Cardiac septum (tissue), 1 donor: ENCODE measurements at places on chromosomes 7 and 10. TPM values are rescaled to one million over a fixed set of nuclear protein-coding genes. Genes with fewer than 3 reads are reported as not detected.
A peak's percentile ranks its signal among the peaks of the same experiment; 100 is the strongest.

MIOS gene
- 24.9 TPM for total RNA-seq

KCP gene
- 0.35 TPM for total RNA-seq

DNA sequence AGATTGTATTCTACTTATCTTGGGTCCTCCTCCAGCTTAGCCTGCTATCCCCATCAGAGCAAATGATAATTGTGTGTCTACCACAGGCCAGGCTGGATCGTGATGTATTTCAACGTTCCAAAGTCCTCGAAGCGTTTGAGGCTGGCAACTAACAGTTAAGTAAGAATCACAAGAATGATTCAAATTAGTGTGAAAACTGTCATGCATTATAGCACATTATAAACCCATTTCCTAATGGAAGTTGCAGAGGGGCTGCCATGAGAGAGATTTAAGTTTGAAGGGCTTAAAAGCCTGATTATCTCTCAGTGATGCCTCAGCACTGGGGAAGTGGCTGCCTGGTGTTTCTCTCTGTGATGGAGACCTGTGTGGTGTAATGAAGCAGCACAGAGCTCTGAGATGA, 119.1 kb downstream of the FRMD4A start:
- no peak for DNase-seq

GRCh38 chr10:115932099-115932498, 340.9 kb downstream of the GFRA1 start:
- DNase-seq: no peak

STEAP4 gene
- total RNA-seq: 19.9 TPM

DNA sequence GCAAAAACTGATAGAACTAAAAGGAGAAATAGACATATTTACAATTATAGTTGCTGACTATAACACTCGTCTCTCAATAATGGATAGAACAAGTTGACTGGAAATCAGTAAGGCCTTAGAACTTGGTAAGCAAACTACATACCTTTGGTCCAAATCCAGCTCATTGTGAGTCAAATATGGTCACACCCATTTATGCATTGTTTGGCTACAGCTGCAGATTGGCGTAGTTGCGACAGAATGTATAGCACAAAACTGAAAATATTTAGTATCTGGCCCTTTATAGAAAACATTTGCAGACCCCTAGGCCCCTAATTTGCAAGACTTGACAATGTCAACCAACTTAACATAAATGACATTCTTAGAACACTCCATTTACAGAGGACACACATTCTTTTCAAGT, 103.6 kb upstream of the EGR2 start:
- no peak for DNase-seq

DLX6 gene
- total RNA-seq: not detected

DNA sequence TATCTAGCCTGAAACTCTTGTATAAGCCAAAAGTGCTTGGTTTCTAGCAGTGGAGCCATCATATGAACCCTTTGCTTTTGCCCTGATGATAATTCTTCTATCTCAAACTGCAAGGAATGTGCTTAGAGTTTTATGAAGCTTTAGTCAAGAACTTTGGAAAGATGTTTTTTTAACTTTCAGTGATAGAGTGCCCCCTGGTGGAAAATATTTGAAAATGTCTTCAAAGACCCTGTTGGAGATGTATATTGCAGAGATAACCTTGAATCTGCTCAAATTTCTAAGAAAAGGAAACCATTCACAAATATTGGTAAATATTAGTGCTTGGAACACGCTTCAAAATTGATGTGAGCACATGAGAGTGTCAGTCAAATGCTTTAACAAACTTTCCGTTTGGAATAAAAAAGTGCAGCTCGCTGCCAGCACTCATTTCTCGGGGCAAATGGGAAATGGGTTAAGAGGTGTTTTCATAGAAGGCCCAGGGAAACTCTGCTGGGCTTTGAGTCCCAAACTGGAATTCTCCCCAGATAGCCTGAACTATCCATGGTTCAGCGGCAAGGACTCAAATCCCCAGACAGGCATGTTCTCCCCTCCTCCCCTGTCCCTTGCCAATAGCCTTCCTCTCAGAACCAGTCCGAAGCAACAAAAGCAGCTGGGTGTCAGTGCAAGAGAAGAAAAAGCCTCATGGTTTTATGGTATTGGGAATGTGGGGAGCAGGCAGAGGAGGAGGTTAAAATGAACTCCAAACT, 129.3 kb downstream of the MYOF start:
- DNase-seq: no peak

TLL2 gene
- total RNA-seq: 3.8 TPM

GRCh38 chr7:86929293-86930109, 130.0 kb downstream of the ELAPOR2 start:
- DNase-seq: no peak

DNA sequence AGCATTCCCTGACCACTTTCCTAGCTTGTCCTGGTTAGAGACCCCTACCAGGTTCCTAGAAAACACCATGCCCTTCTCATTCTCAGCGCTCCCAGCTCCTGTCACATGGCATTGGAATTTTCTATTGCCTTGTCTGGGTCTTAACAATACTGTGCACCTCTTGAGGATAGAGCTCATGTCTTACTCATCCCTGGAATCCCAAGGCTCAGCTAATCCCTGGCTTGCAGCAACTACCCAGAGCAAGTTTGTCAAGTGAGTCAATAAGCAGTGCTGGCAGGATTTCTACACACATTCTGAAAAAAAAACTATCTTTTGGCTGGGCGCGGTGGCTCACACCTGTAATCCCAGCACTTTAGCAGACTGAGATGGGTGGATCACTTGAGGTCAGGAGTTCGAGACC, 11.7 kb upstream of the PRDX3 start:
- DNase-seq: no peak

DNA sequence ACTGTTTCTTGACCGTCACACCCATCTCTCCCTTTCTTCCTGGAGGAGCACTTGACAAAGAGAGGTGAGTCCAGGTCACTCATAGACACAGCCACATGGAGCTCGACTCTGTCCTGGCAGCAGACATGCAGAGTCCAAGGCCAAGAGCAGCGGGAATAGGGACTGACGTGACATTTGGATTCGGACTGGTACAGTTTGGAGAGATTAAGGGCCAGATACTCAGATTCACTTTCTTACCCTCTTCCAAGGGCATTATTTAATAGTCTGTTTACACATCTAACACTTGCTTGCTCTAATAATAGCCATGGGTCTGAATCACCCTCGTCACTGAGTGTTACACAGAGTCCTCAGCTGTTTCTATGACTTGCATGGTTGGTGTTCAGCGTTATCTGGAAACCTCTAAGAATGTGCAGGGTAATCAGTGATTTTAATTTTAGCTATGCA, 39.2 kb upstream of the OTUD1 start:
- peak; percentile 79 for DNase-seq

DNA sequence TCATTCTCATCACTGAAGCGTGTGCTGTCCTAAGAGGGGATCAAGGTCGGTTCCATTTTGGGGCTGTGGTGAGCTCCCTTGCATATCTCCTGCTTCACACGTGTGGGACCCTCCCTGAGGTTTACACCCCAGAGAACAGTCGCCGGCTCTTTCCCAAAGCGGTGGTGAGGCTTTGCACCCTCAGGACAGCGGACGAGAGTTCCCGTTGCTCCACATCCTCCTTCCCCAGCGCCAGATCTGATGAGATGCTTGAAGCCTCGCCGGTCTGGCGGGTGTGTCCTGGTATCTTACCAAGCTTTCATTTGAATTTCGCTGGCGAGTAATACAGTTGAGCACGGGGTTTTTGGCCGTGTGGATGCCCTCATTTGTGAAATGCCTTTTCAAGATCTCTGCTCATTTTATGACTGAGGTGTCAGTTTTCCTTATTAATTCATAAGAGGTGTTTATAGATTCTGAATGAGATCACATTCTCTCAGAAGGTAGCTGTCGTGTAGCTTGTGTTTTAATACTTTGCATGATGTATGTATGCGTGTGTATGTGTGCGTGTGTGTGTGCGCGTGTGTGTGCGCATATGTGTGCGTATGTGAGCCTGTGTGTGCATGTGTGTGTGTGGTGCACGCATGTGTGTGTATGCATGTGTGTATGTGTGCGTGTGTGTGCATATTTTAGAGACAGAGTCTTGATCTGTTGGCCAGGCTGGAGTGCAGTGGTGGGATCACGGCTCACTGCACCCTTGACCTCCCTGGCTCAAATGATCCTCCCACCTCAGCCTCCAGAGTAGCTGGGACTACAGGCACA, 30.7 kb downstream of the ELFN1 start:
- DNase-seq: peak; percentile 53

CBX3 gene
- total RNA-seq: 66.8 TPM

DOCK1 gene
- 31.2 TPM for total RNA-seq

NRAP gene
- 1,029 TPM for total RNA-seq

DNA sequence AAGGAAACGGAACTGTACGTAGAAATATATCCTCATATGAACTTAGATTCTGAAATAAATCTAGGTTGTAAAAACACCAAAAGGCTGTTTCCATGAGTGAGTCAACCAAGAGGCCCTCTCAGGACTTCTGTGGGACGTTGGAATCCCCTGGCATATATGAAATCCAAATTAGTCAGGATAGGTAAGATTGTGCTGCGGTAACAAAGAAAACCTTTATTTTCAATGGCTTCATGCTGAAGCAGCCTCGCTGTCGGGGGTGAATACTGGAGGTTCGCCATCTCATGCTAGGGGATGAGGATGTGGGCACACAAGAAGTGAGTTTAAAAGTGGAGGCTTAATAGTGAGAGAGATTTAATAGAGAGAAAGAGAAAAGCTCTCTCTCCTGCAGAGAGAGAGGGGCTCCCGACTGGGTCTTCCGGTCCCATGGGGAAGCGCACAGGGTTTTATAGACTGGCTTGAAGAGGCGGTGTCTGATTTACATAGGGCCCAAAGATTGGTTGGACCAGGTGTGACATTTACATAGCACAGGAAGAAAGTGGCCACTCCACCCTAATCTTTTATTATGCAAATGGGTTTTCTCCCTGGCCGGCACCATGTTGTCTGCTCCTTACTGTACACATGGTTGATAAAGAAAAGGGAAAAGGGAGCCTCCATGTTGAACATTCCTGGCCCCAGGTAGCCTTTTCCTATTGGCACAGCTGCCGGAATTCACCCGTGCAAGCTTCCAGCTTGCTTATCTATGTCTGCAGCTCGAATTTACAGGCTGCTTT, 52.3 kb upstream of the SEPHS1 start:
- no peak for DNase-seq
